ENCODE measurements at places on chromosomes 6 and 20.
A peak's percentile ranks its signal among the peaks of the same experiment; 100 is the strongest.

GRCh38 chr20:31542201-31542842, 28.1 kb downstream of the HM13 start:
- no peak for DNase-seq

DNA sequence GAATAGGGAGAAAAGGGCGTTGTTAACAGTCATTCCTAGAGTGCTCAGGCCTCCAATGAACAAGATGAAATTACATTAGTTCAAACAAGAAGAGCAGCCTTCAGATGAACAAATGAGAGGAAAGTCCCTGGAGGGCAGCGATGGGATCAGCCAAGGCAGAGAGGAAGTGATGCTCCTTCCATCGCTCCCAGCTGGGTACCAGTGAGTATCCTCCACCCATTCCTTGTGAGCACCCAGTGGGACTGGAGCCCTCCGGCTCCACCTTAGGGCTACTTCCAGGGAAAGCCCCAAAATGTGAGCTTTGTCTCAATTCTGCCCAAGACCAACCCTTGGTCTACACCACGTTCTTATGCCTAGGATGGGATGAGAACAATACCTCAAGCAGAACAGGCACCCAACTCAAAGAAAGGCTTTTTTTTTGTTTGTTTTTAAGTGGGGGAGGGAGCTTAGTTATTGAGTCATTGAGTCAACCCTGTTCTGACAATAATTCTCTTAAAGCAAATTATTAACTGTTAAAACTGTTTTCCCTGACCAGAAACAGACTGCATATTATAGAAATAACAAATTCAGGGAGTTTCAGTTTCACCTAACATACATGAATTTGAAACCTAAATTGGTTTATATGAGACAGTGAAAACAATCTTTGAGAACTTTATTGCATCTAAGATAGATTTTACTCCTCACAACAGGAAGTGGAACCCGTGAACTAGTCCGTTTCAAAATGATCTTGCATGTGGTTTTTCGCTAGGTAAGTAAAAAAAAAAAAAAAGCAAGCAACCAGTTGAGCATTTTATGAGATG, 106.9 kb downstream of the IPCEF1 start:
- DNase-seq = no peak

DNA sequence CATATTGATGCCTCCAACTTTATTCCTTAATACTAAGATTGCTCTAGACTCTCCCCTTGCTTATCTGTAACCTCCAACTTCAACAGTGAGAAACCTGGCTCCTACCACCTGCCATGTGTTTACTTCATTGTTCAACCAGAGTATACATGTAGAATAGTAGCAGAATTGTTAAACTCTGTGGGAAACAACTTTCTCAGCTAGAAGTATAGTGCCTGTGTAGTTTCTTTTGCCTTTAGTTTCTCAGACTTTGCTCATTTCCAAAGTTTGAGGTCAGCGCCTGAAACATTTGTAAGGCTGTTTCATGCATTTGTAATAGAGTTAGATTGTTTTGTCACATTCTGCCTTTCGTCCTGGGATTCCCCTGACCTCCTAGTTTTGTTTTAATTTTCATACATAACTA, 34.9 kb upstream of the HECA start:
- no peak for DNase-seq

GRCh38 chr20:58340853-58341252, 31.3 kb downstream of the RAB22A start:
- DNase-seq = no peak

DNA sequence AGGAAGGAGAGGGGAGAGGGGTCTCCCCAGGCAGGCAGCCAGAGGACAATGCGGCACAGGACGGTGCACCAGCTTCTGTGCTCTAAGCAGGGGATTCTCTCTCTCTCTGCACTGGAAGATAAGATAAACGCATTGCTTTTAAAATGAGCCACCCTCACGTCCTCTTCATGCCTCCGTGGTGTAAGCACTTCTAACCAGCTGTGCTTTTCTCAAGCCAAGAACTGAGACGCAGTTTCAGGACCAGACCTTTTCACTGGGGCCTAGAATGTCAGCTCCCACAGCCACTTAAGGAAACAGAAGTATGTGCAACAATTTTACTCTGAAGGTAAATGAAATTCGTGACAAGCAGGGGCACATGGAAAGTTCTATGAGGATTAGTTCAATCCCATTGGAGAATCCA, 82.4 kb downstream of the PSMB1 start:
- no peak for DNase-seq

DNA sequence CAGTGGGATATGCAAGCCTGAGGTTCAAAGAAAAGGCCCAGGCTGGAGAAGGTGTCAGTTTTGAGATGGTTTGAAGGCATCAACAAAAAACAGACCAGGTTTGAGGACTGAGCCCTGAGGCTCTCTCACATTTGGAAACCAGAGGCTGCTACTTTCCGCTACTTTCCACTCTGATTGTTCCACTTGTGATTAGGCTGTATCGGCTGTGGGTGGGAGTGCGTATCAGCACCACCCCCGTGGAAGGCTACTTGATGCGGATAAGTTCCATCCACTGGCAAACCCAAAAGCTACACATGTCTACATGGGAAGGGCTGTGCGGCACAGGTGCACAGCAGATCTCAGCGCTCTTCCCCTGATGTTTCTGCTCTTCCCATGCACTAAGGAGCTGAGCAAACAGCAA, 198.7 kb downstream of the GMPR start:
- DNase-seq = no peak

GRCh38 chr6:105967917-105968602, 118.1 kb upstream of the PRDM1 start:
- DNase-seq = no peak

DNA sequence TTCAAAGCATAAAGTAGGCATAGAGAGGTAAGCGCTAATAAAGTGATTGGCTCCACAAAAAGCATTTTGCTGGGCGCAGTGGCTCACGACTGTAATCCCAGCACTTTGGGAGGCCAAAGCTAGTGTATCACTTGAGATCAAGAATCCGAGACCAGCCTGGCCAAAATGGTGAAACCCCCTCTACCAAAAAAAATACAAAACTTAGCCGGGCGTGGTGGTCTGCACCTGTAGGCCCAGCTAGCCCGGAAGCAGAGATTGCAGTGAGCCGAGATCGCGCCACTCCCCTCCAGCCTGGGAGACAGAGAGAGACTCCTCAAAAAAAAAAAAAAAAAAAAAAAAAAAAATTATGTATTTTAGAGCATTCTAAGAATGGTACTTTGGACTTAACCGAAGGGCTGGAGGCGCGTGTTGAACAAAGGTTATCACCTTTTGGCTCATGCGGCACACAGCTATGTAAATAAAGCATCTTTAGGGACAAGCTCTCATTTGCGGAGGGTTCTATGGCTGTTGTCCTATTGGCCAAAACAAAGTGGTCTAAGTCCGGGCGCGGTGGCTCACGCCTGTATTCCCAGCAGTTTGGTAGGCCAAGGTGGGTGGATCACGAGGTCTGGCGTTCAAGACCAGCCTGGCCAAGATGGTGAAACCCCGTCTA, 17.4 kb downstream of the HFE start:
- DNase-seq = no peak

GRCh38 chr6:2744209-2744771, 6.4 kb downstream of the MYLK4 start:
- DNase-seq = no peak

GRCh38 chr6:12886961-12887775, 170.6 kb downstream of the PHACTR1 start:
- no peak for DNase-seq

DNA sequence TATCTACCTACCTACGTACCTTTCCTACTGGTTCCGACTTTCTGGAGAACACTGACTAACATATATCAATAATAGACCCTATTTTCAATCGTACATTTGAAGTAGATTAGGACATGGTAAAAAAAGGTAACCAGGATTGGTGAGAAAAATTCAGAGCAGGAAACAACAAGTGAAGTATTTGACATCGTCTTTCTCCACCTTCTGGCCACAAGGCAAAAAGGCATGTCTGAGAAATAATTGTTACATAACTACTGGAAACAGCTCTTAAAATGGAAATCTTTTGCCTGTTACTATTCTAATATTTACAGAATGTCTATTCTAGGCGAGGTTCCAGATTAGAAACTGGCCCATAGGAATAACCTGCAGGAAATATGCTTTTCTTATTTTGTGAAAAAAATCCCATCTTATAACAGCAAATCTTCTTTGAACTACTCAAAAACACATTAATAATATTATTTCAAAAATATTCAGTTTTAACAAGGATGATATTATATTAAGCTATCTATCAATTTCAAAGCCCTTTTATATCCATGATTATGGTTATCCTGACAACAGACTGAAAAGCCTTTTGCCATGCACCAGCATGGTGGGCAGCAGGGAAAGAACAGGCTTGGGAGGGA, 80.8 kb downstream of the RCAN2 start:
- DNase-seq = peak; percentile 50

- no peak for DNase-seq
These were observed 24.6 kb upstream of the ZNF133 start for GRCh38 chr20:18263723-18264122.

- DNase-seq = no peak
These were observed 717 bp downstream of the CSNK2A1 start for GRCh38 chr20:542777-543368.

DNA sequence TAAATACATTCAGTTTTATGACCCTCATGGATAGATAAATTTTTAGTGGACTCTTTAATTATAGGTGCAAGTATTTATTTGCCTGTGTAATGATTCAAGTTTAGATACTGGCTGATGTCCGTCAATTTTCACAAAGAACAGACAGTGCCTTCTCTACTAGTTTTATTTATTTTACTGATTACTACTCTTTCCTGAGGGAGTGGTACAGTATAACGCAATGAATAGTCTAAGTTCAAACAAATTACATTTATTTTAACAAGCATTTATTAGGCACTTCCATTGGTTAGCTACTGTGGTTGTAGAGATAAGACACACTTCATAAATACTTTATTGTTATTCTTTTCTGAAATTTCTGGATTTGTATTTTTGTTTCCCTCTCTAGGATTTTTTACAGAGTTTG, 74.3 kb downstream of the ADGRG6 start:
- DNase-seq = no peak

DNA sequence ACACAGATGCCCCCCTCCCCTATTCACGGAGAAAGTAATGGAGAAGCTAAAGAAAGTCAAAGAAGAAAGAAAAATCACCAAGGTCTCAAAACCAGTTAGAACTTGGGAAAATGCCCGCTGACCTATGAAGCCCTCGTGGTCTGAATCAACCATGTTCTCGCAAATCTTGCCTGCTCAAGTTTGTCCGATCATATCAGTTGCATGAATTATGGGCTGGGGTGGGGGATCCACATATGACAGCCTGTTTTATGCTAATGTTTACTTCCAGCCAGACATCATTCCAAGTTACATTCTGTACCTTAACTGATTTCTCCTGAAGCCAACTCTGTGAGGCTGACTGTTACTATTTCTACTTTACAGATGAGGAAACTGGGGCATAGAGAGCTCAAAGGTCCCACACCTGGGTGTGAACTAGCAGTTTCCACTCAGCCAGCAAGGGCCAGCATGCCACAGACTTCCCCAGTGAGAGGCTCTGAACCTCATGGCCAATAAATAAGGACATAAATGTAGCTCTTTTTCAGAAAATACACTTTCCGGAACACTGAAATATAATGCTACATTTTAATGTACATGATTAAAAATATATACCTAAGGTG, 2.1 kb downstream of the RNASET2 start:
- no peak for DNase-seq

DNA sequence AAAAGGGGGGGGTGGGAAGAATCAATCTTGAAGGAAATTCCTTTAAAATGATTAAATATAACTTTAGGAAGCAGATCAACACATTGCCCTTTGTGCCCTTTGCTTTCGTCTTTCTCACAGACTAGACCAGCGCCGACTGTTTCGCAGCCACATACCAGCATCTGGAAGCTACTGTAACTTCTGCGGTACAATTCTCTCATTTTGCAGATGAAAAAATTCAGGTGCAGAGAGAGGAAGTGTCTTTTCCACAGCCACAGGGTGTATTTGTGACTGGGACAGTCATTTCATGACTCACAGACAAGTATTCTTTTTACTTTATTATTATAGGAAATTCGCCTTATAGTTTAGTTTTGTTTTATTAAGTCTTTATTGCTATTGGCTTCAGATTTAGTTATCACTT, 84.2 kb downstream of the UST start:
- DNase-seq = no peak

- DNase-seq = no peak
These were observed 84.9 kb downstream of the ASCC3 start for GRCh38 chr6:100796049-100796823.

DNA sequence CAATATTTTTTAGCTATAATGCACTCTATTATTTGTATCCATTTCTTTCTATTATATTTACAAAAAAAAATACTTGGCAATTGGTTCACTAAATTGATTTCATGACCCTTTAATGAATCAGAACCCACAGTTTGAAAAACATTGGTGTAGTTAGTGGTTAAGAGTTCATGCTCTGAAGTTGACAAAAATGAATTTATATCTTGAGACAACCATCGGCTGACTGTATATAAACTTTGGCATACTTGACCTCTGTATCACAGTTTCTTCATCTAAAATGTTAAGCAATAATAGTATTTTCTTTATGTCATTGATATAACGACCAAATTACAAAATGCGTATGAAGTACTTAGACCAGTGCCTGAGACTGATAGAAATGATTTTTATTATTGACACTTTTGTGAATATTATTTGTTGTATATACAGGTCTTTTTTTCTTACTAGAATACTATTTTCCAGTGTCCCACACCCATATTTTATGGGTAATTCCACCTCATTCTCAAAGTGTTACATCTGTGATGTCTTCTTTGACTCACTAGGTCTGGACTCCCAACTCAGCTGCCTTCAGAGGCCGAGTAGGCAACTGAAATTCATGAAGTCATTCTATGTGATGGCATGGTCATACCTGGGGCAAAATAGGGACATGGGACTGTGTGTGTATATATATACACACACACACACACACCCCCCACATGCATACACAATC, 459.2 kb downstream of the RFPL4B start:
- no peak for DNase-seq

GRCh38 chr6:147142684-147143245, 61.5 kb upstream of the STXBP5 start:
- no peak for DNase-seq

GRCh38 chr20:58246346-58246745, 17.9 kb upstream of the ANKRD60 start:
- DNase-seq = no peak

DNA sequence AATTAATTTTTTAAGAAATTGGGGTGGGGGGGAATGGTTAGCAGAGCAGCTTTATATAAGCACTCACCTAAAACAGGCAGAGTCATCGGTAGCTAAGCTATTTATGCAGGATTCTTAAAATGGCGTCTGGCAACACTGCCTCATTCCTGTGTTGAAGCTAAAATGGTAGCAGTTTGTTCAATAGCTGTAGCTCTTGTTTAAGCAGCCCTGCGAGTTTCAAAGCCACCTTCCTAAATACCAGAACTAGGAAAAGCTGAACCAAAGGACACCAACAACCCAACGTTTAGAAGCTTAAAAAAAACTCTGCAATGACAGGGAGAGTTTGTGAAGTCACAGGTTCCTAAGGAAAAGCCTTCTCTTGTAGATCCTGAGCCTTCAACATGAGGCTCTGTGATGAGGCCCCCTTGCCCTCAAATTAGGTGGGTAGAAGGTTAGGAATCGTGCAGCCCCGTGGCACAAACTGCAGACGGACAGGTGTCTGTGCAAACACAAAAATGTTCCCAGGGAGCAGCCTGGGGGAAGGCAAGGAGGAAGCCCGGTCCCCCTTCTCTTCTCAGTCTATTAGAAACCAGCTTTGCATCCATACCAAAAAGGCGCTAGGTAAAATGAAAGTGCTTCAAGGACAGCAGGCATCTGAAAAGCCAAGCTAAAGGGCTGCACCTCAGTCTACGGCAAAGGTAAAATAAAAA, 4.7 kb downstream of the ZMYND8 start:
- no peak for DNase-seq
